ENCODE measurements at places on chromosomes 13 and 19. TPM values are rescaled to one million over a fixed set of nuclear protein-coding genes. Genes with fewer than 3 reads are reported as not detected.
A peak's percentile ranks its signal among the peaks of the same experiment; 100 is the strongest.

KIR3DL1 gene
- polyA plus RNA-seq = 0.16 TPM

EEF1AKMT1 gene
- polyA plus RNA-seq = 16.9 TPM

TLE6 gene
- polyA plus RNA-seq = 11.8 TPM

HSPB6 gene
- 57.2 TPM for polyA plus RNA-seq

ADM5 gene
- 1.3 TPM for polyA plus RNA-seq

SIX5 gene
- 27.4 TPM for polyA plus RNA-seq

RNF225 gene
- polyA plus RNA-seq = not detected

CBLC gene
- polyA plus RNA-seq = 4.3 TPM

HNRNPL gene
- polyA plus RNA-seq = 407 TPM

GRCh38 chr19:54329476-54330165 lies 9.3 kb downstream of the LILRA4 start:
- DNase-seq = no peak

- DNase-seq = no peak
Measured at GRCh38 chr13:109770436-109770835, 15.9 kb downstream of the IRS2 start.

- DNase-seq = no peak
Measured at GRCh38 chr13:73275163-73275562, 216.4 kb downstream of the KLF5 start.

DNA sequence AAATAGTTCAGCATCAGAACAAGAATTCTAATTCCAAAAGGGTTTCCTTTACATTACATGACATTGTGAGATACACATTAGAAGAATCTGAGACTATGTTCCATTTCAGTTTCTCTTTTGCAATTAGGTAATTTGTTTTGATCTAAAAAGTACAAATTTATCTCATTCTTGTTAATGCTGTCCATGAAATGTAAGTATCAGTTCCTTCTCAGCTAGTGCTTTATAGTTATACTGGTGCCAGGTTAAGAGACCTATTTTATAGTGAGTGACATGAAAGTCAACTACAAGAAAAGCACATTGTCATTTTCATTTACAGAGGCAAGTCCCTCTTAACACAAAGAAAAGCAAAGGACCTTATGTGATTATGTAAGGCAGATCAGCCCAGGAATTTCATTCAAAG lies 43.9 kb downstream of the RCBTB2 start:
- DNase-seq = no peak

DNA sequence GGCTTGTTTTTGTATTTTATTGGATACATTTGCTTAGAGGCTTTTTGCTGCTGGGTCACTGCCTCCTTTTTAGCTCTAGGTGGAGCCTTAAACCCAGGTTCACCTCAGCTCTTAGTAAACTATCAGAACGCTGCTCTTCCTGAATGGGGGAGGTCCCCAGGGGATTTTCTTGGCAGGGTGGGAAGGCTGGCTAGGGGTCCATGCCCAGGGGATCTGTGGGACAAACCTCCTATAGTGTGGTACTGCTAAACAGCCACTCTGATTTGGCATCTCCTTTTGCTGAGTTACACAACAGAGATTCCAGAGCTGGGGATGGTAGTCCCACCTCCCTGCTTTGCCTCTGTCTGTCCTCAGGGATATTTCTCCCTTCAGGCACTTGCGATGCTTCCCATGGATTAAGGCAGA lies 204.9 kb downstream of the ZIC5 start:
- DNase-seq = no peak

DNA sequence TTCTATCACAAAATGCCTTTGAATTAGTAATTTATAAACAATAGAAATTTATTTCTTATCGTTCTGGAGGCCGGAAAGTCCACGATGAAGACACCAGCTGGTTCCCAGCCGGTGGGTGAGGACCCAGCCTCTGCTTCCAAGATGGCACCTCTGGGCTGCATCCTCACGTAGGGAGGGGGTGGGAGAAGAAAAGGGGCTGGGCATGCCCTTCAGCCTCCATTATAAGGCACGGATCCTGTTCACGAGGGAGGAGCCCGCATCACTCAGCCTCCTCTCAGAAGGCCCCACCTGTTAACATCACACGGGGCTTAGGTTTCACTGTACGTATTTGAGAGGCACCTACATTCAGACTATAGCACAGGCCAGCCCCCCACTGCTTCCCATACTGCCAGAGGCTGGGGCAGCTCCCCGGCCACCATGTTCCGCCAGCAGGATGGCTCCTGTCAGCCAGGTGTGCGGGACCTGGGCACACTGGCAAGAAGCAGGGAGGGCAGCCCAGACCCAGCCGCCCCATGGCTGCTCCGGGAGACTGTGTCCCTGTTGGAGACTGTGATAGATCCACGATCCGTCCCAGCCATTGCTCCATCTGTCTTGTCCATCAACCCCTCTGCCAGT lies 131.6 kb downstream of the SOX1 start:
- no peak for DNase-seq

DNA sequence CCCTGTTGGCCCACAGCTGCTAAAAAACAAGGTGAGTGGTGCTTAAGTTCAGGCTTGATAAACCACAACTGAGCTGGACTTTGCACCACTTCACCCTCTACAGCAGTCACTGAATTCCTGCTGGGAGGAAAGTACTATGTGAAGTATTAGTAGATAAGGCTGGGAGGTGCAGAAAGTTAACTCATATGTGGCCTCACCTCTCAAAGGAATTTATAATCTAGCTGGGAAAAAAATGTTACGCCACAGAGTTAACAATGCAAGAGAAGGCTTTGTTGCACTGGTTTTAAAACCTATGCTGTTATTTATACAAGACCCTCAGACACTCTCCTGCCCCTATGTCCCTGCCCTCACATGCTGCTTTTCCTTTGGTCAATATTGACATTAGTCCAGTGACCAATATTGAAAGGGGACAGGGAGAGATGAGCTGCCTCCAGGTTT lies 60.9 kb downstream of the LIG4 start:
- DNase-seq = peak; percentile 28

- no peak for DNase-seq
Measured at GRCh38 chr19:46716672-46717033, 261 bp downstream of the PRKD2 start.

GRCh38 chr13:51922771-51923480 lies 61.2 kb downstream of the CCDC70 start:
- no peak for DNase-seq

DNA sequence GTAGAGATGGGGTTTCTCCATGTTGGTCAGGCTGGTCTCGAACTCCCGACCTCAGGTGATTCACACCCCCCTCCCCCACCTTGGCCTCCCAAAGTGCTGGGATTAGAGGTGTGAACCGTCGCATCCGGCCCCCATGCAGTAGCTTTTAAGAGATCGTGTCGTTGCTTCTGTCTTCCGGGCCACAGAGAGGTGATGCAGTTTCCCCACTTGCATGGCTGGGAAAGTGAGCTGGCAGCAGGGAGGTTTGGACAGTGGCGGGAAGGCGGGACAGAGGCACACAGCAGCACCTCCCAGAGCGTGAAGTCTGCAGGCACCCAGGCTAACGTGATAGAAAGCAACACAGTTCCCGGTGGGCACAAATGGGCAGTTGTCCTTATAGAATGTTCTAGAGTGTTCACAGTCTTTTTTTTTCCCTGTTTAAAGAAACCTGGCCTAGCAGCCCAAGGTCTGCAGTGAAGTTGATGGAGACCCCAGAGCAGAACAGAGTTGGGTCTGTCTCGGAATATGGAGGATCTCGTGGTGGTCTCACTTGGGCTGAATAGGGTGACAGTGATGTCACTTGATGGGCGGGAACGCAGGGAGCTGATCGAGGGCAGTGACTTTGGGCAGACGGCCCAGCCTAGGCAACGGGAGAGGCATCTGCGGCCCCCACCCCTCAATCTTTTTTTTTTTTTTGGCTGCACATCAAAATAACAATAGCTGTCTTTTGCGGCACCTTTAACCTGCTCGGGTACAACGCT lies 4.9 kb downstream of the UHRF1 start:
- no peak for DNase-seq

DNA sequence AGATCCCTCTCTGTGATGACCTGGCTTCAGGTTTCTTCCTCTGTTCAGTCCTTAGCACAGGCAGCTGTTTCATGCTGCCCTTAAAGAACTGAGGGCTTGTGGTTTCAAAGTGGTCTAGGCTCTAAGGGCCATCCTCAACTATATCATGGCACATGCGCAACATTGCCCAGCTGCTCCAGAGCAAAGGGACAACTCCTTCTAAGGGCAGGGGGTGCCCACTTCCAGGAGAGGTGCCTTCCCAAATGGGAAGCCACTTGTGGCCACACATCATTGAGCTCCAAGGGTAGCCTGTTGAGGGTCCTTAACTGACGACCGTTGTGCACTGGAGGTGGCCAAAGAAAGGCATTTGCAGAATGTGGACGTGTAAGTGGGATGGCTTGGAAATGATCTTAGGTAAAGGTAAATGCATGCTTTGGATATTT lies 7.3 kb downstream of the GPR183 start:
- no peak for DNase-seq

DNA sequence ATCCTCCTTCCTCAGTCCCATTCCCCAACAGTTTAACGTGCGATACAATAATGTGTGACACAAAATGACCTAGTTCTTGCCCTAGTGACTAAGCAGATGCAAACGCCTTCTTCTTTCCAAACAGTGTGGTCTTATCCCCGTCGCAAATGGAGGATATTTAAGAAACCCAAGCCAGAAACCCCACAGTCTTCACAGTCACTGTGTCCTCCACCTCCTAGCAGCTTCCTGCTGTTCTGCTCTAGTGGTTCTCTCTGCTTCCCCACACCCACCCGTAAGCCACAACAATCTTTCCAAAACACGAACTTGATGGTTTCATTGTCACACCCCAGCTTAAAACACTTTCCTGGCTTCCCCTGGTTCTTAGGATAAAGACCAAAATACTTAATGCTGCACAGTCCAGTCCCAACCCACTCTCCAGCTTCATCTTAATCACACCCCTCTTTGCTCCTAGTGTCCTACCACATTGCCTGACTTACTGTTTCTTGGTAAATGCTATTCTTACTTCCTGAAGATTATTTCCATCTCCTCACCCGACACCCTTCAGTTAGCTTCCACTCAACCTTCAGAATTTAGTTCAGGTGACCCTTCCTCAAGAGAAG lies 32.3 kb downstream of the ITM2B start:
- DNase-seq = no peak

DNA sequence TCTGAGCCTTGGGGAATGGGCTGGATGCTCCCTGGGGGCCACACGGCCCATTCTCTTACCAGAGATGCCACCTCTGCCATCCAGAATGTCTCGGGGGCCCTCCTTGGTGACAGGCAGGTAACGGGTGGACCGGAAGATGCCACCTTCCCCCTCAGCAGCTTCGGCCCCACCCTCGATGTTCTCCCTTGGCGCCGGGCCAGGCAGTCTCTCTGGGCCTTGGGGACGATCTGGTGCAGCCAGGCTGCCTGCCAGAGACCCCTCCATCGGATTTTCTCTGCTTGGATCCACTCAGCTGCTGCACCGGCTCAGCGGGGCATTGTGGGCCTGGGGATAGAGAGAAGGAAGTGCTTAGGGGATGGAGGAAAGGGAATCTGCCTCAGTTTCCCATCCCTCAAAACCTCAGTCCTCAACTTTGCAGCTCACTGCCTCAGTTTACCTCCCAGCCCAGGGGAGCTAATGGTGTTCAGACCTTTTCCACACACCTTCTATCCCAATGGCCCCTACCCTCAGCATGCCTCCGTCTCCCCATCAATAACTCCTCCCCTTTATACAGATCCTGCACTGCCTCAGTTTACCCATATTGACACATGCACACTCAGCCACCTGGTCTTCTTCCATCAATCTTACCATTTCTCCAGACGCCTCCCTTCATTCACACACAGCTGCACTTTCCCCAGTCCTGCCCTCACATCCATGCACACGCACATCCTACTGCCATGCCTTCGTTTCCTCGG lies 1.5 kb downstream of the WIZ start:
- no peak for DNase-seq

- DNase-seq = peak; percentile 40
Measured at GRCh38 chr19:17680230-17680722, 7.9 kb downstream of the UNC13A start.

DNA sequence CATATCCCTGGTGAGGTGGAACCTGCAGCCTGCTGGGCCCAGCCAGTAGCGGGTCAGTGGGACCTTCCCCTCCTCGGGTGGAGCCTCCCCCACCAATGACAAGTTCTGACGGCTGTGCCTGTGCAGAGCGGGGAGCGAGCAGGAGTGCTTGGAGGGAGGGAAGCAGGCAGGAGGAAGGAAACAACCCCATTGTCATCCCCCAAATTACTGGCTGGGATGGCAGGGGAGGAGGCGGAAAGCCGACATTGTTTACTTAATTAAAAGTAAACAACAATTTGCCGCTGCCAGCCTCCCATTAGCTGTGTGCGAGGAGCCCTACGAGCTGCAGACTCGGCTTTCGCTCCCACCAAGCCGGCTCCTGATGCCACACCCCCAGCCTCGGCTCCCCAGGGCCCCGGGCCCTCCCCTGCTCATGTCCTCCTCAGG lies 45.5 kb downstream of the LYL1 start:
- no peak for DNase-seq

- no peak for DNase-seq
Measured at GRCh38 chr13:51222686-51223559, 725 bp downstream of the FAM124A start.

DNA sequence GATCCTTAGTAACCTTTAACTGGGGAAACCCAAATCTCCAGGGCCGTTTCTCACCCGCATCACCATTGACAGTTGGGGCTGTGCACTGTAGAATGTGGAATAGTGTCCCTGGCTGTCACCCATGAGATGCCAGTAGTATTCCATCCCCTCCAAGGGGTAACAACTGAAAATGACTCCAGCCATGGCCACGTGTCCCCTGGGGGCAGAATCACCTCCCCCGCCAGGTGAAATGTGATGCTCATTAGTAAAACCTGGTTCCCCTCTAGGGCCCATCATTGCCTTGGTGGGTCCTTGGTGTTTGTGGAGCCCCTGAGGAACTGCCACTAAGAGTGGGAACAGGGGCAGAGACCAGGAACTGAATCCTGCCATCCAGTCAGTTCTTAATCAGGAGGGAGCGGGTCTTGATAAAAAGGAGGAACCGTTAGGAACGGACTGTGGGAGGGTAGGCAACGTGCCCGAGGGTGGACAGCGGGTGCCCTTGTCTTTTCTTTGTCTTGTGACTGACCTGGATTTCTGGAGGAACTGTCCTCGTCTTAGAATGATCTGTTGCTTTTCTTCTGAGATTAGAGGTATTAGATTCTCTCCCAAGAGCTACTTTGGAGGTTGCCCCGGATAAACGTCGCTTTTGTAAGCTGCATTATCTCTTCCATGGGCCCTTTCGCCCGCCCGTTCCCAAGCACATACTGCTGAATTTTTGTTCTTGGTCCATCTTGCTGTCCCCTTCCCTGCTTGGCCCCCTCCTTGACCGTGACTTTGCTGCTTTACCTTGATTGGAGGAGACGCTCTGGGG lies 3.5 kb downstream of the MYO9B start:
- DNase-seq = no peak

- DNase-seq = no peak
Measured at GRCh38 chr13:101309014-101309619, 107.2 kb downstream of the NALCN start.

- DNase-seq = no peak
Measured at GRCh38 chr13:25453850-25454365, 82.1 kb downstream of the ATP8A2 start.

GRCh38 chr13:24104723-24105122 lies 55.8 kb upstream of the SPATA13 start:
- DNase-seq = no peak

GRCh38 chr19:17454576-17455071 lies 6.1 kb downstream of the NXNL1 start:
- DNase-seq = no peak

- no peak for DNase-seq
Measured at GRCh38 chr19:343941-344624, 513 bp downstream of the MIER2 start.

Measured in right lung (tissue), 10 donors.